ENCODE measurements at places on chromosomes 5 and 9.

DNA sequence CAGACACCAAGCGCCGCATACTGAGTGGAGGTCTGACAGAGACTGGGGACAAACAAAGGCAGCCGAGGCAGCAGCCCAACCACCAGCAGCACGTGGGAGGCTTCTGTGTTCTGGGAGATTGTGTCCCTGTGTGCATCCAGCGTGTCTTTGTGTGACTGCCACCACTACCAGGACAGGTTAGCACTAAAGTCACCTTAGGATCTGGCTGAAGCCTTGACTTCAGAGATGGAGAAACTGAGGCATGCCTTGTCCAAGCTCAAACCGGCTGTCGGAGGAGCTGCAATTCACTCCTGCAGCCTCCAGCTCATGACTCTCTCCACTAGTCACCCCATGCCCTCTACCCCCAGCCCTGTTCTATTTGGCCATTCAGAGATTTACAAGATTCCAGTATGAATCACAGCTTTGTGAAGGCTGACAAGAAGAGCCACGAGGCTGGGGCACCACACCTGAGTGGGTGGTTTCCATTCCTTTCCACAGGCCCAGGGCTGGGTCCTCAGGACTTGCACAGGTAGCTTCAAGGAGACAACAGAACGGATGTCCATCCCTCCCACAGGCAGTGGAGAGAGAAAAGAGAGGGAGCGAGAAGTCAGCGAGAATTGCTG is 69.3 kb downstream of the SHB start:
- no peak for DNase-seq

GRCh38 chr5:149141957-149142851 is 911 bp downstream of the ABLIM3 start:
- no peak for DNase-seq

GRCh38 chr9:15176836-15177235 is 130.2 kb downstream of the TTC39B start:
- no peak for DNase-seq

- no peak for DNase-seq
These were observed 35.8 kb downstream of the SLC36A1 start for GRCh38 chr5:151483176-151483575.

- no peak for DNase-seq
These were observed 3.3 kb downstream of the ACSL6 start for GRCh38 chr5:132008163-132008473.

- DNase-seq = no peak
These were observed 347.3 kb upstream of the ZNF608 start for GRCh38 chr5:125093776-125094175.

- DNase-seq = no peak
These were observed 185.3 kb upstream of the WWC1 start for GRCh38 chr5:168106008-168106761.

DNA sequence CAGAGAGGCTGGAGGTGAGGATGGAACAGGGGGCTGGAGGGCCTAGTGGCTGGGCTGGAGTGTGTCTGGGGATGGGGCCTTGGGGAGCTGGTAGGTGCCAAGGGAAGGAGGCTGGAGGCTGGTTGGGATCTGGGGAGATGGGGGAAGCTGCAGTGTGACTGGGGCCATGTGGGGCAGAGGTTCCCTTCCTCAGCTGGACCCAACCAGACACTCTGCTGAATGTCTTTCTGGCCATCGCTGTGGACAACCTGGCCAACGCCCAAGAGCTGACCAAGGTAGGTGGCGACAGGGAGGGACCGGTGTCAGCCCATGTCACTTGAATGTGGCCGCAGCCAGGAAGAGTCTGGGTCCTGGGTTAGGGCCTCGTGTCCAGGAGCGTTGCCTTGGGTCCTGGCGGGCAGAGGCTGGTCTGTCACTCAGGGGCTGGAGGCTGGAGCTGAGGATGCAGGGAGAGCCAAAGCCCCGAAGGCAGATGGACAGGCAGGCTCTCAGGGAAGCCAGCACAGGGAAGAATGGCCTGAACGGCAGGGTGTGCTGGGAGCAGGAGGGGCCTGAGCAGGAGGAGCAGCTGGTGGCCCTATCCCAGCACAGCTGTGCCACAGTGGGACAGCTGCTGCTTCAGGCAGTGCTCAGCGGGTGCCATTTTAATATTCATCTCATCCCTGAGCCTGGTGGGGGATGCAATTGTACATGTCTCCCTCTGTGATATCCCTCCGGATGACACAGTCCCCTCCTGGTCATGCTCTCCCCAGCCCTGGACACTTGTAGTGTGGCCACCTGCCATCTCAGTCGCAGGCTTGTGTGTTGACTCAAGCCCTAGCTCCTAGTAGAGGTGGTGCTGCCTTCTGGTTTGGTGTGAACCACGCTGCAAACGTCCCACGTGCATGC is 132.5 kb downstream of the CACNA1B start:
- DNase-seq = no peak

DNA sequence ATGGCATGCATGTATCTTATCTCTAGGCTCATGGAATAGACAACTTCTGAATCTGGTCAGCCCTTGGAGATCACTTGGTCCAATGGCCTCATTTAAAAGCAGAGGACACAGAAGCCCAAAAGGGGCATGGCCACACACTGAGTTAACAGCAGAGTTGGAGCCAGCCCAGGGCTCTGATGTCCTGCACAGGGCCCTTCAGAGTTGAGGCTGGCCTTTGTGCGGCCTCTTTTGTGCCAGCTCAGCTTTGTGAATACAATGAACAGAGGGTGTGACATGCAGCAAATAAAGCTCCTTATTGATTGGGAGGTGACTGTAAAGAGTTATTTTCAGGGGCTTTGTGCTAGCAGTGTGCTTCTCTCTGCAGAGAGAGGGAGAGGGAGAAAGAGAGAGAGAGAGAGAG is 150.1 kb upstream of the STK32A start:
- DNase-seq = no peak

- no peak for DNase-seq
These were observed 189.1 kb upstream of the CDH12 start for GRCh38 chr5:23042226-23042625.

- DNase-seq = no peak
These were observed 169.3 kb downstream of the FGF18 start for GRCh38 chr5:171588790-171589189.

DNA sequence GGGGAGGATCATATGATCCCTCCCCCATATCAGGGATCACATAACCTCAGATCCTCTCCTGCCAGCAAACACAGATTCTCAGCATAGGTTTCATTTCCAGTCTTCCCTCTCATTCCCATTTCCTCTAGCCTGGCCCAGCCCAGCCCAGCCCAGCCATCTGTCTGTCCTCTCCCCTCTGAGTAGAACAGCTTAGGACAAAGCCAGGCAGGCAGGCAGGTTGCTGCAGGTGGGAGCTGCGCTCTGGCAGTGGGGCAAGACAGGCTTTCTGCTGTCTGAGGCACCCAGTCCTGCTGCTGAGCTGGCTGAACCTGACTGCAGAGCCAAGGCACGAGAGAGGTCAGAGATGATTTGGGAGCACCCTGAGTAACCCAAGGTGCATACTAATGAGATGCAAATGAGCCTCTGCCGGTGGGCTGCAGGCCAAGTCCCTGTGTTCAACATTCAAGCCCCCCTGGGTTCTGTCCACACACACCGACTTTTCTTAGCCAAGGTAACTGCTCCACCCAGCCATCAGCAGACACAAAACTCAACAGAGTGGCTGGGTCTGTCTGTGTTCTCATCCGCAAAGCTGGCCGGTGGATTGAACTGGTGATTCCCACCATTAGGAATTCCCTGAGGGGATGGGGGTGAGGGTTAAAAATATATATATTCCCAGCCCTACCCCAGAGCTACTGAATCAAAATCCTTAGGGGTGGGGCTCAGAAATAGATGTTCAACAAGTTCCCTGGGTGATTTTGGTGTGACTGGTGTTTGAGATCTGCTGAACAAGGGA is 9.1 kb downstream of the FAT2 start:
- no peak for DNase-seq

DNA sequence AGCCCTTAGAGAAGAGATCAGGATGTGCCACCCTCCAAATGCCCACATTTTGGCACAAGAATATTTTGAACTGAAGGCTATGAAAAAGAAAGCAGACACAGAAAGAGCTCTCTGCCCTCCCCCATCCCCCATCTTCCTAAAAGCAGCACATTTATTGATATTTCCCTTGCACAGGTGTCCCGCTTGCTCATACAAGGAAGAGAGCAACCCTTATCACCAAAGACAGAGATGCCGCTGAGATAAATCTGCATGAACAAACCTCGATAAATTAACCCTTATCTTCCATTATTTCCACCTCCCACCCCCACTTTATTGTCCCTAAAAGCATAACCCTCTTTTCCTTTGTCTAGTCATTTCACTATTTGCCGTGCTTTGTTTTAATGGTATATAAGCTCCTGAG is 1.8 kb downstream of the SLC28A3 start:
- no peak for DNase-seq

DNA sequence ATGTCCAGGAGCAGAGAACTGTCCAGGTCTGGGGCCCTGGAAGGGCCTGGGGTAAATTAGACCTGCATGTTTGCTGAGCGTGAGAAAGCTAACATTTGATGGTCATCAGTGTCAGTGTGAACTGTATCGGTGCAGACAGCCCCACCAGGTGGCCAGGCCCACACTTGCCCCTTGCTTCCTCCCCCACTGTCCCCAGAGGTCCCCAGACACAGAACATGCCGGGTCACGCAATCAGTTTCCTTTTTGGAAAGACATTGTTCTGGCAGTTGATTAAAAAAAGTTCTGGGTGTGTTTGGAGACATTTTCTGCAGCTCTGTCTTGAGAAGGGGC is 1.5 kb downstream of the NKD2 start:
- no peak for DNase-seq

DNA sequence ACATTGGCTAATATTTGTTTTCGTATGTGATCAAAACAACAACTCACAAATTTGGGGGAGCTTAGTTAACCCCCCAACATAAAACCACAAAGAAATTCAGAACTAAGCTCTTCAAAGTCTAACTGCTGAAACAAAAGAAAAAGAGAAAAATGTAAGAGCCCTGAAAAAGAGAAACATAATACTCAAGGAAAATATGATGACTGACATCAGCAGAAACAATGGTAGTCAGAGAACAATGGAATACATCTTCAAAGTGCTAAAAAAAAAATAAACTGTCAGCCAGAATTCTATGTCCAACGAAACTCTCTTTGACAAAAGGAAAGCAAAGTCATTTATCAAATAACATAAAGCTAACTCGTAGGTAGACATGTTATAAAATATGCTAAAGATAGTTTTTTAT is 566.3 kb upstream of the GRAMD2B start:
- no peak for DNase-seq

DNA sequence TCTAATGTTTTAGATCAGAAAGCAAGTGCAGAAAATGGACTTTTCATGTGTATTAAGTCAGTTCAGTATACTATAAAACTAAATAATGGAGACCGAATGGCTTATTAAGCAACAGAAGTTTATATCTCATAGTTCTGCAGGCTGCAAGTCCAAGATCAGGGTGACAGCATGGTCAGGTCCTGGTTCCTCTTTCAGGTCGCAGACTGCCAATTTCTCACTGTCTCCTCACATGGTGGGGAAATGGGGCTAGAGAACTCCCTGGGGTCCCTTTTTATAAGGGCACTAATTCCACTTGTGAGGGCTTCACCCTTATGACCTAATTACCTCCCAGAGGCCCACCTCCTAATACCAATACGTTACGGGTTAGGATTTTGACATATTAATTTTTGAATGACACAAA is 48.7 kb downstream of the RICTOR start:
- DNase-seq = no peak

GRCh38 chr5:54902791-54903473 is 82.5 kb downstream of the ESM1 start:
- DNase-seq = no peak

- DNase-seq = no peak
These were observed 2.1 kb downstream of the TNFAIP8 start for GRCh38 chr5:119357808-119358529.

GRCh38 chr5:100186181-100186580 is 349.0 kb upstream of the FAM174A start:
- no peak for DNase-seq

- DNase-seq = no peak
These were observed 403.1 kb upstream of the ZNF608 start for GRCh38 chr5:125149527-125149926.

- DNase-seq = no peak
These were observed 91.0 kb downstream of the GAS1 start for GRCh38 chr9:86856259-86856658.

- DNase-seq = no peak
These were observed 102.4 kb downstream of the VAV2 start for GRCh38 chr9:133889584-133890301.

DNA sequence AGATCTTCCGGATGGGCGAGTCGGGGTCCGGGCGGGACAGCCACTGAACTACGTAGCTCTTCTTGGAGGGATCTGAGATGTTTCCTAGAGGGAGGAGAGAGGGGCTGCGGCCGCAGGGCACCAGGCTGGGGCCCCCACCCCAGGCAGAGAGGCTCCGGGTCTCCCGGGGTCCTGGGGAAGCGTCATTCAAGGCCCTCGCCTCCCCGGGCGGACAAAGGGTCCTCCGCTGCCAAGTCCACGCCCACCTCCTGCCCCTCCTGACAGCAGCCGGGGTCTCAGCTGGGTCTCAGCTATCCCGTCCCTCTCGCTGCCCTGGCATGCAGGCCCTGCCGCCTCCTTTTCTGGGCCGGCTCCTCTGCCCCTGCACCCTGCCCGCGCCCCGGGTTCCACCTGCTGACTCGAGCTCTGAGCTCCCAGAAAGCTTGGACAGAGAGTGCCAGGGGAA is 61.5 kb downstream of the ZNF354C start:
- no peak for DNase-seq

GRCh38 chr9:69299826-69300225 is 25.2 kb upstream of the ENTREP1 start:
- no peak for DNase-seq

GRCh38 chr5:150519978-150520377 is 12.0 kb downstream of the NDST1 start:
- DNase-seq = no peak

GRCh38 chr5:146921225-146921624 is 42.7 kb upstream of the PPP2R2B start:
- no peak for DNase-seq

- DNase-seq = no peak
These were observed 7.5 kb upstream of the RFK start for GRCh38 chr9:76401580-76402354.

- DNase-seq = no peak
These were observed 51.2 kb downstream of the SGCD start for GRCh38 chr5:156378159-156378558.

DNA sequence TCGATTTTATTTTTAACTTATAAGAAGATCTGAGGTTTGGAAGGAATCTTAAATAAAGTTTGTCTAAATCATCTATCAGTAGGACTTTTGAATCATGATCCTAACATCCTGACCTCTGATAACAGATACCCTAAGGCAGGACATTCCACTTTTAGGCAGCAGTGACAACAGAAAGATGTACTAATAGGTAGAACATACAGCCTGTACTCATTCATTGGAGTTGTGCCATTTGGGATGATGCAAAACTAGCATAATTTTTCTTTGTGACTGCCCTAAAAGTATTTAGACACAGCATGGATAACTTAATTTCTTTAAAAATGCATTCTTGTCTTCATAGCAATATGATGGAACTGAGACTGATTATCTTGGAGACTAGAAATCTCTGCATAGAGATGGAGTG is 39.7 kb downstream of the CDC42SE2 start:
- no peak for DNase-seq

DNA sequence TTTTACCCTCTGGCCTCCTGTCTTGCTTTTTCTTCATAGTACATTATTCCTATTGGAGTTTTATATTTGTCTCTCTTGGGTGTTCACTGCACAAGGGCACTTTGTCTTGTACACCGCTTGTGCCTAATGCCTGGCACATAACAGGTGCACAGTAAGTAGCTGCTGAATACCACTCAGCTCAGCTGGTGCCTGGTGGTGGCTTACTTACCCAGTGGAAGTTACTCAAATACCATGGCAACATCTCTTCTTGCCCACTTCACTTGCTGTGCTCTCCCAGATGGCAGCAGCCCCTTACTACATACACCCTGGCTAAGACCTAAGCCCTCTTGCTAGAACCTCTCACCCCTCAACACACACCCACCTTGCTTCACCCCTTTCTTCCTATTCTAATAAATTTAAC is 11.3 kb upstream of the SKP1 start:
- DNase-seq = no peak

Data from smooth muscle cell of the brain vasculature (primary cell).